Renal pelvis (tissue), 12 donors: ENCODE measurements at places on chromosomes 3 and 15. TPM values are rescaled to one million over a fixed set of nuclear protein-coding genes. Genes with fewer than 3 reads are reported as not detected.

- no peak for DNase-seq
These were observed 1.8 kb upstream of the SAMMSON start for GRCh38 chr3:69997631-69998307.

- no peak for DNase-seq
These were observed 8.3 kb downstream of the MAPKBP1 start for GRCh38 chr15:41782371-41783282.

GRCh38 chr15:80159811-80160569 is 7.2 kb downstream of the FAH start:
- DNase-seq: no peak

Gene GCHFR
- 59.4 TPM for polyA plus RNA-seq

Gene UBA7
- 34.4 TPM for polyA plus RNA-seq

DNA sequence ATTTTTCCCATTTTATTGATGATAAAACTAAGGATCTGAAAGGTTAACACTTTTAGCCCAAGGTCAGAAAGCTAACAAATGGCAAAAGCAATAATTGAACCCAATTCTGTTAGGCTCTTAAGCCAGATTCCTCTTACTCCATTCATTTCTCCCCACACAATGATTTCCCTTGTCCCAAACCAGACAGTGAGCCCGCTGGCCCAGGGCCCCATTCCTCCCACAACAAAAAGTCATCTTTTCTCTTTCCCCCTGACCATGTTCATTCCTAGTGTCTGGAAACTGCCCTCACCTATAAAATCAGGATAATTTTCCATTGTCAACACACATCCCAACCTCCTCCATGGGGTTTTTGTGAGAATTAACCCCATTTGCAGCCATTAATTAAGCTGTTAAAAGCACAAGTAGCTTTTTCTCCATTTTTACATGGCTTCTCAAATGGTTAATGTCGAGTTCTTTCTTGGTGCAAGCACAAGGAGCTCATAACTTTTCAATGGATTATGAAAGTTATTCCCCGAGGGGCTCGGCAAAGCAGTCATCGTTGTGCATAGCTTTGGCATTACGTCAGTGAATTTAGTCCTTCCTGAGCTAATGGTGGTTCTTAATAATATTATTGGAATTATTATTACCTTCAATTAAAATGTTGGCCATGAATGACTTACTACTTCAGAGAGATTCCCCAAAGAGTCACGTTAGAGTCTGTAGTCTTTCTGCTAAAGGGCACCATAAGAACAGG is 151.0 kb upstream of the WNT5A start:
- DNase-seq: peak; percentile 37

- no peak for DNase-seq
These were observed 42.0 kb upstream of the OTOL1 start for GRCh38 chr3:161454615-161455014.

DNA sequence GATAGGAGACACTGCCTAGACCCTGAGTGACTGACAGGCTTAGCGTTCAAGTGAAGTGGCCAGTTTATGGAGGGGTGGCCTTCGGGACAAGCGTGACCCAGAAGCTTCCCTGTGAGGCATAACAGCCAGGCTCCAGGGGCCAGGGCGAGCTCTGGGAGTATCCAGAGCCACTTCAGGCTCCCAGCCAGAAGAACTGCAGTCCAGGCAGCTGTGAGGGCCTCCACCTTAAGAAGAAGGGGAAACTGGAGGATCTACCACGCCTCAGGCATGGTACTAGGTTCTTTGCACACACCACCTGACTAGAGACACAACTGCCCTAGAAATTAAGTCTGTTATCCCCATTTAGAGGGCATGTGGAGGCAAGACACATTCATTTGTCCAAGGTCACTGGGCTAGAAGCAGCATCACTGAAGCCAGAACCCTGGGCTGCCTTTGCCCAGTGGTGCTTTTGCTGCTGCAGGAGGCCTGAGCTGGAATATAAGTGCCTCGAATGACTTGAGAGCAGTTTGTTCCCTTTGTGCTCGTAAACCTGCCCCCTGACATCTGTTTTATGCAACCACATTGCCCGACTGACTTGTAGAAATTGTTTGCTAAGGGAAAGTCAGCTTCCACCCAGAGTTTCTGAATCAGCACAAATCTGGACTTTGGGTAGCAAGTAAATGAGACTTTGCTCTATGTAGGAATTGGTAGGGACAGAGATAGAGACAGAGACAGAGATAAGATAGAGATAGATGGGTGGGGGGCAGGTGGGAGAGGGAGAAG is 23.3 kb downstream of the RASGRF1 start:
- DNase-seq: peak; percentile 52

Gene BTD
- polyA plus RNA-seq: 23.7 TPM

- DNase-seq: peak; percentile 26
These were observed 117.0 kb upstream of the PTX3 start for GRCh38 chr3:157319672-157320071.

Gene XYLB
- 11.1 TPM for polyA plus RNA-seq

GRCh38 chr3:164890061-164890460 is 188.2 kb downstream of the SI start:
- DNase-seq: no peak

- DNase-seq: no peak
These were observed 38.5 kb downstream of the SYN2 start for GRCh38 chr3:12042638-12043037.

- DNase-seq: no peak
These were observed 38.6 kb downstream of the SSR3 start for GRCh38 chr3:156516284-156516683.

GRCh38 chr15:89860431-89860830 is 33.4 kb downstream of the AP3S2 start:
- no peak for DNase-seq

Gene CCRL2
- polyA plus RNA-seq: 0.83 TPM

Gene EPHA3
- 4.3 TPM for polyA plus RNA-seq

- DNase-seq: no peak
These were observed 12.6 kb downstream of the ETV5 start for GRCh38 chr3:186096290-186096689.

DNA sequence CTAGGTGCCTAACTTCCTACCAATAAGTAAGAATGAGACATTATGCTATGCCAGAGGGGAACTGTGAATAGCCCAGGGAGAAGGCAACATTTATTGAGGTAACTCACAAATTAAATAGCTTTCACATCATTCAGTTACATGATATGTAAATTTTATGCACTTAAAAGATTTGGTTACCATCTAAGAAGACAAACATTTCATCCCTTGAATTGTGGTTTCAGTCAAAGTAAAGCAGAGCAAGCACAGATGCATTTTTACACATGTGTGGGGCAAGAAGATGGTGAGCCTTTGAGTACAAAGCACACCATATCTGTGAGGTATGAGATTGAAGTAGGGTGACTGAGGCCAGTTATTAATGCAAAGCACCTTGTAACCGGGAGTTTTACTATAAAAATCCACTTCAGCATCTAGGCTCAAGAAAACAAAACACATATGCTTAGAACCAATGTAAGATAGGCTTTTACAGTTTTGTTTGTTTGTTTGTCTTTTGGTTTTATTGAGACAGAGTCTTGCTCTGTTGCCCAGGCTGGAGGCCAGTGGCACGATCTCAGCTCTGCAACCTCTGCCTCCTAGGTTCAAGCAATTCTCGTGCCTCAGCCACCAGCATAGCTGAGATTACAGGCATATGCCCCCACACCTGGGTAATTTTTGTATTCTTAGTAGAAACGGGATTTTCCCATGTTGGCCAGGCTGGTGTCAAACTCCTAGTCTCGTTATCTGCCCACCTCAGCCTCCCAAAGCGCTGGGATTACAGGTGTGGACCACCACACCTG is 3.5 kb downstream of the PLSCR2 start:
- no peak for DNase-seq

Gene CCR3
- polyA plus RNA-seq: 0.13 TPM

DNA sequence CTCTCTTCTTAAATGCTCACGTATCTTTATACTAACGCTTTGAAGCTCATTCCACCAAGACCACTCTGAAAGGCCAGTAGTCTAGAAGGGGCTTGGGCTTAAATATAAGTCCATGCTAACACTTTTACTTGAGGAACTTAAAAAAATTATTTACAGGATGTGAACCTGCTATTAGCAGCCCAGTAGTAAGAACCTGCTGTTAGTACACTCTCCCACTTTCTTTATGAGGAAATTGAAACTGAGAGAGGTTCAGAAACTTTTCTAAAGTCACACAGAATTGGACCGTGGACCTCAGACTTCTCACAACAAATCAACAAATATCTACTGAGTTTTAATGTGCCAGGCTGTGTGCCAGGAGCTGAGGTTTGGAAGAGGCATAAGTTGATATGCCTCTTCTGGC is 53.4 kb downstream of the SYNPR start:
- DNase-seq: no peak

GRCh38 chr3:59189939-59190338 is 140.1 kb upstream of the CFAP20DC start:
- no peak for DNase-seq

Gene APOD
- 10.0 TPM for polyA plus RNA-seq

Gene SLCO2A1
- polyA plus RNA-seq: 23.1 TPM

Gene XCR1
- polyA plus RNA-seq: 0.56 TPM

Gene NLGN1
- 2.1 TPM for polyA plus RNA-seq

DNA sequence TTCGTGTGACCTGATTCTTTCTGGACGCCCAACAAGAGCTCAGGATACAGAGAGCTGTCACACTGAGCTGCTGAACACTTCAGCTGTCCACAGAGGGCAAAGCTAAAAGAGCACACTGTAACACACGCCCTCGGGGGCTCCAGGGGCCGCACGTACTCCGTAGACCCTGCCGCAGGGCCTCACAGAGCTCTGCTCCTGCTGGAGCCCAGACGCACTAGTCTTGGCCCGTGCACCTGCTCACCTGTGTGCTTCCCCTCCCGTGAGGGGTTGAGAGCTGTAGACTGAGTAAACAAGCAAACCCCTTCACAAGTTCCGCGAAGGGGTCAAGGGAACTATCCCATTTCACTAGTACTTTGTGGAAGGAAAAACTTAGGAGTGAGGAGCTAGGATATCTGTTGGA is 30.7 kb upstream of the TUSC7 start:
- DNase-seq: no peak

DNA sequence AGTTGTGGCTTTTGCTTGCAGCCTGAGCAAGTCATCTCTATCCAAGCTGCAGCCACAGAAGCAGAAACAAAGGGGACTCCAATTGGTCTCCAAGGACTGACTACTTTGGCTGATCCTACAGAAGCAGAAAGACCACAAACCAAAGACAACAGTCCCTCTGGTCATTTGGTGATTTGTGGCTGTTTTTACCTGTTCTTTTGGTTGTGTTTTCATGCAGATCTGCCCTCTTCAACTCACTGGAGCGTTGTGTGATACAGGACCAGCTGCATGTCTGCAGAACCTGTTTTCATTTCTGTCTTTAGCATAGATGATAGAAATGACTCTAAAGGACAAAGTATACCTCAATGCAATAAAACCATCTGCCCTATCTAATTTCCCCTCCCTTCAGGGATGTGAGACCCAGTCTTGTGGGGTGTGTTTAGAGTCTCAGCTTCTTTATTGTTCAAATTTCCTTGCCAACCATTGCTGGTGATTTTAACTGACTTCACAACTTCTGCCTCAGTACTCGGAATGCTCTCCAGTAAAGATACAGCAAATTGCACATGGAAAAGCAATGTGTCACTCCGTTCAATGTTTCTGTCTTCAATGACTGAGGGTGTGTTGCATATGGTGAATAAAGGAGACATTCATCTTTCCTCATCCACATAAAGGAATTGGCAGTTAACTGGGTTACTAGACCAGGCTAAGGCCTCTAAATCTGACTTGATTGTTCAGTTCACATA is 48.9 kb upstream of the SLC7A14 start:
- no peak for DNase-seq

- DNase-seq: no peak
These were observed 297.1 kb upstream of the ROPN1 start for GRCh38 chr3:124288996-124289395.

DNA sequence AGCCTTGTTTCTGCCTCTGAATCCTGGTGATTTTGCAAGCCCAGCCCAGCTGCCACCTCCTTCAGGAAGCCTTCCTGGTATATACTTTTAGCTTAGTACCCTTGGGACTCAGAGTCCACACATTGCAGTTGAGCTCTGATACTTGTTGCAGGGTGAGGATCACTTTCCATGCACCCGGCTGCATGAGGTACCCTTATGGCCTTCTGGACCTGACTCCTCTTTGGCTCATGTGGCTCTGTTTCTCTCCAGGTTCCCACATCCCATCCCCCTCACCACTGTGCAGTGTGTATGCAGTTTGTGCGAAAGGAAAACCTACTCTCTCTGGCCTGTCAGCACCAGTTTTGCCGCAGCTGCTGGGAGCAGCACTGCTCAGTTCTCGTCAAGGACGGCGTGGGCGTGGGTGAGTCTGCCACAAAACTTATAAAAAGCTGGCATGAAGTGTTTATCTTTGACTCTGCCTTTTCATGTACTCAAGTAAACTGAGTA is 23.1 kb upstream of the P4HTM start:
- no peak for DNase-seq

DNA sequence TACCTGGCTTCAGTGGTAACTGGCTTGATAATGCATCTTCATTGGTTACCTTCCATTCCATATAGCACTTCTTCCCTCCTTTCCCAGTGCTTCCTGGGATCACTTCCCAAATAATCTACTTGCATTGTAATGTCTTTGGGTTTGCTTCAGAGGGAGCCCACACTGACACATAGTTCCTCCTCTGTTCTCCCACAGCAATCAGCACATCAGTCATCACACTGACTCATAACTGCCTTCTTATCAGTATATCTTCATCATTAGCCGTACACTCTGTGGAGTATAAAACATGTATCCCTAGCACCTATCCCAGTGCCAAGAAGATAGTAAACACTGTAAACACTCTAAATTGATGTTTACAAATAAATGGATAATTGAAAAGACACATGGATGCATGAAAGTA is 91.4 kb upstream of the SCN10A start:
- no peak for DNase-seq

DNA sequence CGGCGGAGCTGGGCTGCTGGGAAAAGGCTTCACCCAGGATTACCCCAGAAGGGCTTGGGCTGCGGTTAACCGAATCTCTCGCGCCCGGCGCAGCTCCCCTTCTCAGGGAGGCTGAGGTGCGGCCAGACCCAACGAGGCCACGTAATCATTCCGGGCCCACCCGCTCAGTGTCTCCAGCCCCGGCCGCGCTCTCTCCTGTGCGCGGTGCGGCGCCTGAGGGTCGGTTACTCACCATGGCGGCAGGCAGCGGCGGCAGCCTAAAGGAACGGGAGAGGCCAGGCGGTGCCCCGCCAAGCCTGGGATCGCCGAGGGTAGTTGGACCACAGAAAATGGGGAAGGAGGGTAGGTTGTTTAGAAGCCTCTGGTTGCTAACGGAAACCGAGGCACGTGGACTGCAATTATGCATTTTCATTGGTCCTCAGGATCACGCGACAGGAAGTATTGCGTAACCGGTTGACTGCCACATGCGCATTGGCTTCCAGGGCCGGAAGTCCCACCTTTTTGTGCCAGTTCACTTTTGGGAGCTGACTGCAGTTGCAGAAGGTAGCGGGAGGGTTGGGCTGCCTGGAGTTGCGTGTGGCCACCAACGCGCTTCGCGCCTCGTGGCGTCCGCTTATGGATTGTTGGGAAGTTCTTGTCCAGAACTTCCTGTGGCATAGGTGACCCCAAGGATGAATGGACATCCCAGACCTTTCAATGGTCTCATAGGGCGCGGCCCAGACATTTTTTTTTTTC is at the start of gene LZTFL1:
TSS of gene LZTFL1 (minus strand) at position 363 of the 735 bp plus-strand sequence. CDS start at position 235, 128 bp downstream.
- DNase-seq: peak; percentile 97
